ENCODE measurements at places on chromosomes 6 and 20. TPM values are rescaled to one million over a fixed set of nuclear protein-coding genes. Genes with fewer than 3 reads are reported as not detected.

DNA sequence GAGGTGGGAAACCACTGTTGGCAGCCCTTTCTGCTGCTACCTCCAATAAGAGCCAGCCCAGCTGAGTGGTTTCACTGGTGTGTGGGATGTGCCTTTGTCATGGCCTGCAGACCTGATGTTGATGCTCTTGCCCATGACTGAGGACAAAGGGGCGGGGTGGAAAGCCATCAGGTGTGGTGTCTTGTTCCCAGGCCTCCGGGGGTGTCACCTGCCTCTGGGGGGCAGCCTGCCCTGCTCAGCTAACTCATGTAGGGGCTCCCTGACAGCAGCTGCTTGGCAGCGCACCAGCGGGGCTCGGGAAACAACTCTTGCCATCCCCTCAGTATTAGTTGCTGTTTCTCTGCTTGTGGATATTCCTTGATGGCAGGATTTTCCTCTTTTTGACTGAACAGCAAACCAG is 91.3 kb downstream of the LYRM2 start:
- no peak for DNase-seq

DNA sequence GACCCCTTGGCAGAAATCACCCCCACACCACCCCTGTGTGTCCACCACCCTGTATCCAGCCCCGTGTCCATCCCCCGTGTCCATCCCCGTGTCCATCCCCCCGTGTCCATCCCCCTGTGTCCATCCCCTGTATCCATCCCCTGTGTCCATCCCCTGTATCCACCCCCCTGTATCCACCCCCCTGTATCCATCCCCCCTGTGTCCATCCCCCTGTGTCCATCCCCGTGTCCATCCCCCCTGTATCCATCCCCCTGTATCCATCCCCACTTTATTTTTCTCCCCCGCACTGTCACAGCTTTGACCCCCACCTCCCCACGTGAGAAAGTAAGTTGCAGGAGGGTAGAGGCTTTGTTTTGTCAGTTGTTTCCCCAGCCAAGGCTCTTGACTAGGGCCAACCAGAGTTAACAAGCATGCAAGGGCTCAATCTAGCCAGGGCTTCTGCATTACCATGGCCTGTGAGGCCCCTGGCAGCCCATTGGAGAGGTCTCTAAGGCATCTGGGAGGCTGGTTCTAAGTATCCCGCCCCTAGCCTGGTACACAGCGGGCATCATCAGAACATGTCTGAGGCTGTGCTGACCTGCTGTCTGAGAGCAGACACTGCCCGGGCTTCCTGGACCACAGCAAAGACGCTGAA is 18.1 kb upstream of the SIRPA start:
- no peak for DNase-seq

DNA sequence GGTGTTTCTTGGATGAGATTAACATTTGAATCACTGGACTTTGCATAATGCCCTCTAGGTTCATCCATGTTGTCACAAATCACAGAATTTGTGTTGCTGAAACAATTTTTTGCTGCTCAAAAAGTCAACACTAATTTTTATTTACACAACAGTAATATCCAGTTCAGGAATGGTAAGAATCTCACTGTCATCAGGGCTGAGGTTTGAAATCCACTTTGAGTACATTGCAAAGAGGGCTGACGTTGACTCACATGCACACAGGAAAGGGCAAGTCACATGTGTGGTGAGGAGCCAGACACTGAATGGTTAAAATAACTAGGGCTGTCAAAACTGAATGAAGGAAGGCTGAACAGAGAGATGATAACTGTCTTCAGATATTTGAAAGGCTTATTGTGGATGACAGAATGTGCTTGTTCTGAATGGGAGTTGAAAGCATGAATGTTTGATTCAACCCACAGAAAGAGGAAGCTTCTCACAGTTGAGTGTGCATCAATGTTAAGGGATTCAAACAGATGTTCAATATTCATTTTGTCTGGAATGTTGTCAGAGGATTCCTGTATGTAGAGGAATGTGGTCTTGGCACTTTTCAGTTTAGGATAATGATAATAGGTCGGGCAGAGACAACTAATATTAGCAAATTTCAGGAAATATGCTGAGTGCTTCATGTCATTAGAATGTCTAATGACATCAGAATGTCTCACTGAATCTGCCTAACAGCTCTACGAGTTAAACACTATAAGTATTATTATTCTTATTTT is 3.6 kb upstream of the ADGRG6 start:
- DNase-seq, result no peak

- no peak for DNase-seq
Measured at GRCh38 chr20:8082989-8083388, 49.1 kb upstream of the PLCB1 start.

DNA sequence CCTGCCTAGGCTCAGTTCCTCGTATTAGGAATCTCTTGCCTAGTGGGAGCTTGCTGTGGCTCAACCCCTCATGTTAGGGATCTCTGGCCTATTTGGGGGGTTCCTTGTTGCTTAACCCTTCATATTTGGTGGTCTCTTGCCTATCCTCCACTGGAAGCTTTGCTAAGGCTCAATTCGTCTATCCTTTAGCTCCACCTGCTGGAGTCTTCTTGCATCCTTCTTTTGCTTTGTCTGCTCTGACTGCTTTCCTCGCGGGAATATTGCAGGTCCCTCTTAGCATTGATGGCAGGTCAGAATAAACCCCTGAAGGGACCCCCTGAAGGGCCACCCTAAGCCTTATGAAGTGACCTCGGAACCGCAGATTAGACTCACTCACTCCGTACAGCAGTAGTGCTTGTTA is 203.0 kb upstream of the TBX18 start:
- no peak for DNase-seq

DNA sequence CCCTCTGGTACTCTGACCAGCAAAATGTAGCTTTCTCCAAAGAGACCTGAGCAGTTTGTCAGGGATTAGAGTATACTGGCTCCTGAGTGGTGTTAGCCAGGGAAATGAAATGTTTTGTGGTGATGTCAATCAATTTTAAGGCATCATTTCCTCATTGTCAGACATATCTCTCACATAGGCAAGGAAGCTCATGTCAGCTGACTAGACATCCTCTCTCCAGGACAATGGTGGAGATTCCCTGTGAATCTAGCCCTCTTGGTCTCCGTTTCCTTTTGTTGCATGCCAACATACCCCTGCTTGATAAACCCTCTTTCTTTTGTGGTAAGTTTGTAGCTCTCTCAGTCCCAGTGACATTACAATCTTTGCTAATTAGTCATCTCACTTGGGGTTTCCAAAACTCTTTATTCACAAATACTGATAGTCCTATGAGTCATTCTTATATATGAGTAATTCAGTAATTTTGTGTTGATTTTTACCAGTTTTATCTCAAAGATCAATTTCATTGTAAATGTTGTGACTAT is 135.6 kb upstream of the PTPRK start:
- no peak for DNase-seq

GRCh38 chr6:31353384-31353945 is 3.5 kb downstream of the HLA-B start:
- no peak for DNase-seq

DNA sequence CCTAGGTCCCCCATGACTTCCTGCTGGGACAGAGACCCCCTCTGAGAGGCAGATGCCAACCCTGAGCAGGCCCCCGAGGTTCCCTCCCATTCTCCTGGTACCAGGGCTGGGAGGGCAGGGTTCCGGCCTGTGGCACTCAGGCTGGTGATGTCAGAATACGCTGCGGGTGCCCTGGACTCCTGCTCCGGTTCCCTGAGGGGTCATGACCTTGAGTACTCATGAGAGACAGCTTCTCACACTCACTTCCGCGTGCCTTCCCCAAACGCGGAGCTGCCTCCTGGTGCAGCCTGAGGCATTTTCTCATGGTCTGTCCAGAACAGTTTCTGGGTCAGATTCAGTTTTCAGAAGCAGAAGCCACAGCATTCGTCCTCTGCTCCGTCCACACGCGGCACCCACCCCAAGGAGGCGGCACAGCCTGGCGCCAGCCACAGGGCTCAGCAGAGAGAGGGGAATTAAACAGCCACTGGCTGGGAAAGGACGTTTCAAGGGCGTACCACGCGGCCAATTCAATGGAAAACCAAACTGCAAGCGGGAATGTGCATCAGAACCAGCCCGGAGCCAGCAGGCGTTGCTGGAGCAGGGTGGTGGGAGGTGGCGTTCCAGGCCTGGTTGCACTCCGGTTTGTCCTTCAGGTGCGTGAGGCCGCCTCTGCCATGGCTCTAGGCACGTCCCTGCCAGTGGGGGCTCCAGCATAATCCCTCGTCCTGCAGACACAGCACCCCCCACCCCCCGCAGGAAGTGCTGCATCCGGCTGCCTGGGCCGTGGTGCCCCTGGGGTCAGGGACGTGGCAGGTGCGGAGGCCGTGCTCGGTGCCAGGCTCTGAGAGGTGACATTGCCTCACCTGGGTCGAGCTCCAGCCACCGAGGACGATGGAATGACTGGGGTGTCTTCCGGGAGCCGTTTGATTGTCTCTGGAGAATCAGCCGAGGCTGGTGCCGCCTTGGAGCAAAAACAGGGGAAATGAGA is 58.3 kb upstream of the BHLHE23 start:
- DNase-seq, result peak; percentile 1

The DAAM2 gene
- 0.05 TPM for total RNA-seq

The GPLD1 gene
- total RNA-seq, result 0.45 TPM
